Stimulated activated CD8-positive, alpha-beta memory T cell treated with anti-CD3 and anti-CD28 coated beads, Interleukin-2, amount 100 ng/mL, for 48 hours (primary cell): ENCODE measurements at places on chromosomes 11 and 22.

DNA sequence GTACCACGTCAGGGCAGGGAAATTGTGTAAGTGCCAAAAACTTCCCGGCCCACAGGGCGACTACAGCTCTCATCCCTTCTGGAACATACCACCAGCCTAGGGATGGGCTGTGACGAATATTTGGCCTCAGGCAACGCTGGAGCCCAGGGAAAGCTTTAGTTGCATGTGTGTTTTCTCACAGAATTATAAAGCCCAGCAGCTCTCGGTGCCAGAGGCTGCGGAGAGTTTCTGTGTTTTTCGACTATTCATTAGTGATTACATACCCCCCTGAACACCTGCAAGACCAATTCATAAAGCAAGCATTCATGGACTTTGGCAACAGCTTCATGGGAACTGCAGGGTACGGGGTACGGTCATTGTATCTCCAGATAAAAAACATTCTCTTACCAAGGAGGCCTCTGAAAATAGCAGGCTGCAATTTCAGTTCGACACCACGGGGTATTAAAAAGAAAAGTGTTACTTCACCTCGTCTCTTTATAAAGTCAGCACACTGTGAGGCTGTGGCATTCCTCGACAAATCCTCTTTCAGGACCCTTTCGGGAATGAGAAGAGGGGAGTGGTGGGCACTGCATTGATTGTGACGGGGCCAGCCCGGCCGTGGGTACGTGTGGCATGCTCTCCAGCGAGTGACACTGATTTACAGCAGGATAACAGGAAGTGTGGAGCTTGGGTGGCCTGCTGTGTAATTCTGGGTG, 243.6 kb upstream of the SORL1-AS1 start:
- DNase-seq: no peak

DNA sequence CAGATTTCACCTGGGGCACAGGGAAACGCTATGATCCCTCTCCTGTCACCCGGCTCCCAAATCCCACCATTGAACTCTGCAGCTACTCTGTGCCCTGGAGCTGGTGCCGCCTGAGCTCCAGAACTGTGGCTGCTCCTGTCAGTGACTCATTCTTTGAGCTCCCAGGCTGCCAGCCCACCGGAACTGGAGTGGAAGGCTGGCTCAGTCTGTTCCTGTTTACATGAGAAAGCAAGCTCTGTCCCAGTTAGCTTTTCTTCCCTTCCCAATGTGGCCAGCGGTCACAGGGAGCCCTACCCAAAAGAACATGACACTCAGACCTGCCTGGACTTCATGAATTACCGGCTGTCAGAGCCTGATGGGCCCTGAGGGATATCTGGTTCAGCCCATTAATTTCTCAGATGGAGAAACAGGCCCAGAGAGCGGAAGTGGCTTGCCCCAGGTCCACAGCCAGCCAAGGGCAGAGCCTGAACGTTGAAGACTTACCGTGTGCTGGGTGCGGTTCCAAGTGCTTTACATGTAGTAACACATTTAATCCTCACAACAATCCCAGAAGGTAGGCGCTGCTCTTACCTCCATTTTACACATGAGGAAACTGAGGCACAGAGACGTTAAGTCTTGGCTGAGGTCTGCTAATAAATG, 23.8 kb upstream of the IGSF22 start:
- no peak for DNase-seq

GRCh38 chr11:93279851-93280347, 50.6 kb upstream of the DEUP1 start:
- DNase-seq: no peak

DNA sequence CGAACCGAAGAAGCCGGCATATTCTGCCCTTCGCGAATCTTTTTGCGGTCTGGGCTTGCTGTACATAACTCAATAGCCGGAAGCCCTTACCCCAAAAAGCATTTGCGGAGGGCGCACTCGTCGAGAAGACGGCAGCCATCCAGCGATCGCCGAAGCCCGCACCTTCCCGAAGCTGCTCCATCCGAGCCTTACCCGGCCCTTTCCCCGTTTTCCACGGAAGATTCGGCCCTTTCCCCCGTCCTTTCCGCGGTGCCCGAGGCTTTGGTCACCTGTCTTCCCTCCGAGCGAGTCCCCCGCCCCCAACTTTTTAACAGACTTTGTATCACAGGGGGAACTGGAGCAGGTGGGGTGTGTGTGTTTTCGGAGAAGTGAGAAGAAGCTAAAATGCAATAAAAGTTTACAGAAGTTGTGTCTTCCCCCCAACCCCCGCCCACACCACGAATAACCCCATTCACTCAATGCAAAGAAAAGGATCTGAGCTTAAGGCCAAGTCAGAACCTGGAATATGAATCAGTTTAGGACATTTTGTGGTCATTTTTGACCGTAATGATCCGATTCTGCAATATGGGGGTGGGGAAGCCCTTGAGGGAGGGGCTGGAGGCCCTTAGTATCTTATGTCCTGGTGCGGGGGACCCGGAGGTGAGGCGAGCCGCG, 99.0 kb upstream of the HSD17B12 start:
- DNase-seq: no peak

DNA sequence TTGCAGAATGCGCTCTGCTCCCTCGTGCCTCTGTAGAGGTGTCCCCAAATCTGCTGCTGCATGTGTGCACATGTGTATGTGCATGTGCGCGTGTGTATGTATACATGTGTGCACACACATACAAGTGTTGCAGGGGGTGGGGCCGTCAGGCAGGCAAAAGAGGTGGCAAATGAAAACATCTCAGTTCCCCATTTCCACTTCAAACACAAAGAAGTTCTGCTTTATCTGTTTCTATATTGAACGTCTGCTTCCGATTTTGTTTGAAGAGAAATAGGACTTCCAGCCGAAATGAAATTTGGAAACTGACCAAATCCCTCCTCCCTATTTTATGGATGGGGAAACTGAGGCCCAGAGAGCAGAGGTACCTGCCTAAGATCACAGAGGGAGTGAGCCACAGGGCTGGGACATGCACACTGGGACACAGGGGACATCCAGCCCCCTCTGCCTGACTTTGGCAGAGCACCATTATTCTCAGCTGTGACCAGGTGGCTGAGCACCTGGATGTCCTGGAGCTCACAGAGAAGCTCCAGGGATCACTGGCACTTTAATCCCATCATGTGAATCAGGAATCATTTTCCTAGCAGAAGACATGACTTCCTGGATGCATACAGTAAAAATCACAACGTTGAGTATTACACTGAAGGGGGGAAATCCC, 41.2 kb upstream of the ALX4 start:
- no peak for DNase-seq

DNA sequence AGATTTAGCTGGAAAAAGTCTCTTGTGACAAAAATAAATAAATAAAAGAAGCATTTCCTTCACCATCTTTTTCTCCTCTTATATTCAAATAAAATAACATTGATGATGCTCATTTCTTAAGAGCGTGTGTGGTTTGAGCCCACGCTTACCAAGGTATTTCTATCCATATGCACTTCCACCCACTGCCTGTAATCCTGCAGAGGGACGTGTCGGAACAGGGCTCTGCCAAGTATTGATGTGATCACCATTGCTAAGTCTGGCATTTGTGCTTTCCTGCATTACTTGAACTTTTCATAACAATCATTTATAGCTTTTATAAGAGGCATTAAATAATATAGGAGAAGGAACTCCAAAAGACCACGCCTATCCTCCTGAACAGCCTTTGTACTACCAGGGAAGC, 107.6 kb downstream of the SHANK2 start:
- no peak for DNase-seq

DNA sequence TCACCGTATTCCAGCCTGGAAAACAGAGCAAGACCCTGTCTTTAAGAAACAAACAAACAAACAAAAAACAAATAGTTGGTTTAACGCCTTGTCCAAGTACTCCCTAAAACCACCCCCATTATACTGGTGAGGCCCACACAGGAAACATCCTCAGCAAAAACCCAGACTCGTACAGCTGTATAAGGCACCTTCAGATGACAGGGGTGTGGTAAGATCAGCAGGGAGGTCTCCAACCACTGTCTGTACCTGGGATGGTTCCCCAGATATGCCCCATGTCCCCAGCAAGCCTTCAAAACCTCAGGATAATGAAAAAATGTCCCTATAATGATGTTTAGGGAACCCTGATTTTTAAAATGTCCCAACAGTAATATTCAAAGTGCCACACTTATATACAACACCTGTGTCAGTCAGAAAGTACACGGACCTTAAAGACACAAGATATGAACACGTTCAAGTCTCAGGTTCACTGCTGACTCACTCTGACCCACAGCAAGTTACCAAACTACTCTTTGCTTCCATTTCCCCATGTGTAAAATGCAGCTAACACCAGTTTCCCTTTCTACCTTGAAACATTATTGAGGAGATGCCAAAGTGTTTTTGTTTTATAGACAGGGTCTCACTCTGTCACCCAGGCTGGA, 9.3 kb downstream of the SF3A1 start:
- DNase-seq: no peak

DNA sequence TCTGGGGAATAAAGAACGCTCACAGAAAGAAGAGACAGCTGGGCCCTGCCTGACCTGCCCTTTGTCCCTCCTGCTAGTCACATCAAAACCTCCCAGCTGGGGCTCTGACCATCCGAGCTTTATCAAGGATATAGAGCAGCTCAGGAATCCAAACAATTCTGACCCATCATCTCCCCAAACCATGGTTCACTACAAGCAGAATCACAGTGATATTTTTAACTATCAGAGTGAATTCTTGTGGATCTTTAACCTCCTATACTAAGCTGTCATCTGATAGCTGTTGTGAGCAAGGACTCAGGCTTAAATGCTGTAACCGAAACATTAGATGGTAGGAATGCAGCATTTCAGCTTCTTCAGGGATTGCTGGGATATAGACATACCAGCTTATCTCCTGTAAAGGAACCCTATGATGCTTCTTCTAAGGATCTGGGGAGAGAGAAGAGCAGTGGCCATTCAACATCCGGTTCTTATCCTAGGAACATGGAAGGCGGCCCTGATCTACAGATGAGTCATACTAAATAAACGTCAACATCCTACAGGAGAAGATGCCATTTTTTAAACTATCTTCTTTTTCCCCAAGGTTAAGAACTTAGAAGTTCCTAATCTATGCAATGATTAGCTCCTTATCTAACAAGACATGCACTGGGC, 84.7 kb upstream of the AKIP1 start:
- no peak for DNase-seq

DNA sequence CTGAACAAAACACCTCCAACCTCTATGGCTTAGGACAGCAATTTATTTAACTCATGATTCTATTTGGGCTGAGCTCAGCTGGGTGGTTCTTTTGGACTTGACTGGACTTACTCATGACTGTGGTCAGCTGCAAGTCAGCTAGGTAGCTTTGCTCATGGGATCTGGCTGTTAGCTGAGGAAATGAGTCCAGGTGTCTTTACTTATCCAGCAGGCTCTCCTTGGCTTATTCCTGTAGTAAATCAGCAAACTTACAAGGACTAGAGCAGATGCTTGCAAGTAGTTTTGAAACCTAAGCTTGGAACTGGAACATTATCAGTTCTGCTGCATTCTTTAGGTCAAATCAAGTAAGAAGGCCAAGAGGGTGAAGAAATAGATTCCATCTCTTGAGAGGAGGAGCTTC, 8.0 kb upstream of the HIKESHI start:
- DNase-seq: no peak

GRCh38 chr11:92411431-92411830, 186.8 kb downstream of the FAT3 start:
- no peak for DNase-seq

GRCh38 chr11:8265681-8266241, 2.1 kb upstream of the LMO1 start:
- no peak for DNase-seq

- DNase-seq: no peak
These were observed 9.8 kb downstream of the KCNC1 start for GRCh38 chr11:17744151-17744940.

DNA sequence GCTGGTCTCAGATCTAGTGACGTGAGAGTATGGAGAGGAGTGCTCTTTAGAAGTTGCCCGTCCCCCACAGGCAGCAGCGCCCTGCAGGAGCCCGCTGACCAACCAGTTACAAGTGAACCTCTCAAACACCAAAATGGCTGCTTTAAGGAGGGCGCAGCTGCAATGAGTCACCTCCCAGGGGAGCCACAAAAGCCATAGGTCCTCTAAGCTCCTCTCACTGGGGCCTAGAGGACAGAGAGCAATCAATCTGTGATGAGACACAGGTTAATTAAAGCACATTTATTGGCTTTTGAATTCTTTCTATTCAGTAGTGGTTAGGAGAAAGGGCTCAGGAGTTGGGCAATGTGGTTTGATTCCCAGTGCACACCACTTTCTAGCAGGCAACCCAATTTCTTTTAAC, 15.5 kb upstream of the RAPSN start:
- no peak for DNase-seq

GRCh38 chr11:64396079-64396591, 37.2 kb downstream of the RPS6KA4 start:
- no peak for DNase-seq

GRCh38 chr22:38873469-38874411, 1.7 kb upstream of the CBX6 start:
- DNase-seq: peak; percentile 49

- DNase-seq: no peak
These were observed 14.4 kb upstream of the SLC39A13 start for GRCh38 chr11:47394050-47394321.

DNA sequence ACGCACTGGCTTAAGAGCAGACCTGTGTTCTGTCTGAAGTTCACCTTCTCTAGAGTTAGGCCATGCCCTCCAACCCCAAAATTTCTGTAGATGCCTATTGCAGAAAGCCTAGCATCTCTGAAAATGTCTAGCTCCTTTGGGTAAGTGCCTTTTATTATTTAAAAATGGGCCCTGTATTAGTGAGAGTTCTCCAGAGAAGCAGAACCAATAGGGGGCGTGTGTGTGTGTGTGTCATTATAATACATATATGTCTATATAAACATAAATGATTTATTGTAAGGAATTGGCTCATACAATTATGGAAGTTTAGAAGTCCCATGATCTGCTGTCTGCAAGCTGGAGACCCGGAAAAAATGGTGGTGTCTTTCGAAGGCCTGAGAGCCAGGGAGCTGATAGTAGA, 144.7 kb downstream of the TTC17 start:
- no peak for DNase-seq

DNA sequence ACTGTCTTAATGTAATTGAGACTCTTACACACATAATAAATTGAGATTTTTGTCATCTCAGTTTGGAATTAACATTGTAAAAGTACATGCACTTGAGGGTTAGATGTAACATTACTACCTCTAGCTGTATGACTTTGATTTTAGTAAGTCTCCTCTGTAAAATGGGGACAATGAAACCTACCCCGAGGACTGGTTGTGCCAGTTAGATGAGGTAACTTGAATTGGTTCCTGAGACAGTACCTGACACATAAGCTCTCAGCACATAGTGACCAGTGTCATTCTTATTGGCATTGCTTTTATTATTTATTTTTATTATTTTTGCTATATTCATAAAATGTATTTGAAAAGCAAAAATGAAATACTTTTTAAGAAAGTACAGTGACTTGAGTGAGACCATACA, 114.8 kb downstream of the TEAD1 start:
- no peak for DNase-seq

GRCh38 chr22:20219667-20220628, 48.2 kb downstream of the RTN4R start:
- DNase-seq: no peak

DNA sequence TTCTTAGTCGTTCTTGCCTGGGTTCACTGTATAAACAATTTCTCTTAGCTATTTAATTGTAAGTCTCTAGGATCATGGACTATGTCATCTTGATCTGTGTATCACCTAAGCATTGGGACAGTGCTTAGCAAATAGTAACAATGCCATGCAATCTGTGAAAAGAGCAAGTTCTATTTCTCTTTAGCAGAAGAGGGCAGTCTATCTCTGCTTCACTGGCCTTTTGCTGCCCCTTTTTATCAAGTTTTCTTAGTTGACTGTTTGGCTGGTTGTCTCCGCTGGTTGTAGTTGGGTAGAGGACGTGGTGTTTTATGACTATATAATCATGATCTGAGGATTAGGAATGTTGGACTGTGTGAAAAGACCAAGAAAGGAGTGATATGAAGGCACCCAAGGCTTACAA, 315.0 kb downstream of the JRKL start:
- DNase-seq: no peak
